T follicular helper cell (primary cell): ENCODE measurements at places on chromosomes 7 and 10.

DNA sequence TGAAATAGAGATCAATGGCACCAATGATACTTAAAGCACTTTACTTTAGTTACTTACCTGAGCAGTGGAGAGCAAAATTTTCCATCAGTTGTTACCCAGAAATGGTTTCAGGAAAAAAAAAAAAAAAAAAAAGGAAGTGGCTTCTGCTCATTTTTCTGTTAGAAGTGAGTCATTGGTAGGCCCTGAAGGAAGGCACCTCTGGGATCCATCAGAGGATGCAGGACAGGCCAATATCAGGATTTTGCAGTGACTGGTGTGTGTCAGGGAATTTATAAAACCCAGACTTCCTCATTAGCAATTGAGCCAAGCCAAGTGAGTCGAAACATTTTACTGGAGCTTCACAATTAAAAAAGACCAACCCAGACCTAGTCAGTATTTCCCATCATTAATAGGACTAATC lies 2.3 kb upstream of the SMIM30 start:
- no peak for DNase-seq

DNA sequence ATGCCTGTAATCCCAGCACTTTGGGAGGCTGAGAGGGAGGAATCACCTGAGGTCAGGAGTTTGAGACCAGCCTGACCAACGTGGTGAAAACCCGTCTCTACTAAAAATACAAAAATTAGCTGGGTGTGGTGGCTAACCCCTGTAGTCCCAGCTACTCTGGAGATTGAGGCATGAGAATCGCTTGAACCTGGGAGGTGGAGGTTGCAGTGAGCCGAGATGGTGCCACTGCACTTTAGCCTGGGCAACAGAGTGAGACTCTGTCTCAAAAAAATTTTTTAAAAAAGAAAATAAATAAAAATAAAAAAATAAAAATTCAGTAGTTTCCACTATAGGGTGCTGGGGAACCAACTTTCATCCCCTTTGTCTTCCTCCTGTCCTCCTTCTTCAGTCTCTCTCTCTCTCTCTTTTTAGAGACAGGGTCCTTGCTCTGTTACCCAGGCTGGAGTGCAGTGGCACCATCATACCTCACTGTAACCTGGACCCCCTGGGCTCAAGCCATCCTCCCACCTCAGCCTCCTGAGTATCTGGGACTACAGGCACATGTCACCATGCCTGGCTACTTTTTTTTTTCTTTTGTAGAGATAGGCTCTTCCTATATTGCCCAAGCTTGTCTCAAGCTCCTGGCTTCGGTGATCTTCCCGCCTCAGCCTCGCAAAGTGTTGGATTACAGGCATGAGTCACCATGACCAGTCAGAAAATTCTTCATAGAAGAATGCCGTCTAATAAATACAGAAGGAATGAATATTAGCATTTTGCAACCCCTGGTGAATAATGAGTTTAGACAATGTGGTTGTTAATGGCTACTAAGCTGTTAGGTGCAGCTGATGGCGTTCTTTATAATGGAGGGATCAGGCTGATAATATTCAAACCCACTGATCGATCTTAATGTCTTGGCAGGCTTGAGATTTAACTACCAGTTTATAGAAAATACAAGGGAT lies 20.6 kb downstream of the RBM20 start:
- no peak for DNase-seq

DNA sequence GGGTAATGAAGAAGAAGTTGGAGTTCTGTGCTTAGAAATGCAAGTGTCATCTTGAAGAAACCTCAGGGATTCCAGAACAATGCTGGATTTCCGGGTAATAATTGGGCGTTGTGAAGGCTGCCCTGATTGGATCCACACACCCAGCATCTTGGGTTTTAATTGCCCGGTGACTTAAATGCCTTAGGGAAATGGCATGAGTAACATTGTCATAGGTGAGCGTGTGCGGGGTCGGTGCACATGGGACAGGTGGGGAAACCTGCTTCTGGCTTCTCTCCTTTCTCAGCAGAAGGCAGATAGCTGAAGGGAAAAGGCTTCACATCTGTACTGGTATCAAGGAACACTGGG lies 15.2 kb upstream of the CAMK1D start:
- no peak for DNase-seq

DNA sequence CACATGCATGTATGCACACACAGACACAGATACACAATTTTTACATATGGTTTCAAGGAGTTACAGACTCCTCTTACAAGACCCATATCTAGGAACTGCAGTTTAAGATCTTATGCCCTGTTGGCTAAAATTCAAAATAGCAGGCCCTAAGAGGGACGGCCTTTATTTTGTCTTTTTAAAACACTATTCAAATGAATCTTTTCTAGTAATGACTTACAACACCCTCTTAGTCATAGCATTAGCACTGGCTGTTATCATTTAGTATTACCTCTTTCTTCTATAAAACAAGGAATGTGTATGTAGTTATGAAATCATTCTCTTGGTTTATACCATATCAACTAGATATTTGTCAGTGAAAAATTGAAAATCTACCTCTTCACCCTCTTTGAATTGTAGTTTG lies 15.3 kb downstream of the PAPSS2 start:
- no peak for DNase-seq

DNA sequence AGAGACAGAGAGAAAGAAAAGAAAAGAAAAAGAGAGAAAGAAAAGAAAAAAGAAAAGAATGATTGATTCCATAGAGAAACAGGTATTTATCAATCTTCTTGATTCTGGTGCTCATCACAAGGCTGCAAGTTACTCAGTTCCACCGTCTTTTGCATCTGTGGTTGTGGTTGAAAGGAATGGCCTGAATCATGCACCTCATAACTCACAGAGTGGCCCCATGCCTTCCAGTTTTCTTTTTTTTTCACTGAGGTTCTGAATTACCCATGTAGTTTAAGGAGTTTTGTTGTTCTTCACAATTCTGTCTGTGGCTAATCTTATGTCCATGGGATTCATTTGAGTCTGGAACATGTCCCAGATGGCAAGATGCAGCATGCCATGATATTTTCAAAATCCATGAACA lies 156.0 kb downstream of the ZNF33B start:
- DNase-seq: no peak

- no peak for DNase-seq
Observed at GRCh38 chr7:117492649-117493048, 12.8 kb downstream of the CFTR start.

DNA sequence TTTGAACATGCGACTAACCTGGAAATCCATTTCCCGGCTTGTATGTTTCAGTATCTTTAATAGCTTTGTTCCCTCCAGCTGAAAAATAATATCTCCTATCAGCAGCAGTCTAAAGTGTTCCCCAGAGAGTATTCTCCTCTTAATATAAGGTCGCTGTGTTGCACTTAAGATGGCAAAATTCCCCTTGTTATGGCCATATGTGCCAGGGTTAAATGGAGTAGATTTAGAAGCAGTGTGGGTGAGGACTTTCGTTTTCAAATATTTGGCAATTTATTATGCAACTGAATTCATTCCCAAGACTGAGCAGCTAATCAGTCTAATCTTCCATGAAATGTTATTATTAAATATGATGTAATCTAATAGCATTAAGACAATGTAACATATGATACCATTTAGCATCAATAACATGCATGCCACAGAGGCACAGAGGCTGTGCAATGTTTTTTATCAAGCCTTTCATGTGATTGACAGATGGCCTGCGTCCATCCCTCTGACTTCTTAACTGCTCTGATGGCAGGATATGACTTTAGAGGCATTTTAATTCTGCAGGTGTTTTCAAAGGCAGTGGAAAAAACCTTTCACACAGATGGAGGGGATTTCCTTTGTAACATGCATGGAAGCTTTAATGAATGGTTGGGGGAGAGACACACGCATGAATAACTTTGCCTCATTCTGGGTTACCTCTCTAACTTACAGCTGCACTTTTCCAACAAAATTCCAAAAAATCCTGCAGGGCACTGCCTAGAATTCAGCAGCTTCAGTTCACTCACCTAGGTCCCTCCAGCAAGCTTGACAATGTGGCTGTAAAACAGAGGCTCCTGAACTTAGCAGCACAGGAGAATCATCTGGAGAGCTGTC lies 55.1 kb upstream of the ZPBP start:
- DNase-seq: peak; percentile 29

- no peak for DNase-seq
Observed at GRCh38 chr10:77478962-77479359, 158.6 kb downstream of the KCNMA1 start.

GRCh38 chr7:25105911-25106310 lies 19.1 kb downstream of the CYCS start:
- DNase-seq: no peak

DNA sequence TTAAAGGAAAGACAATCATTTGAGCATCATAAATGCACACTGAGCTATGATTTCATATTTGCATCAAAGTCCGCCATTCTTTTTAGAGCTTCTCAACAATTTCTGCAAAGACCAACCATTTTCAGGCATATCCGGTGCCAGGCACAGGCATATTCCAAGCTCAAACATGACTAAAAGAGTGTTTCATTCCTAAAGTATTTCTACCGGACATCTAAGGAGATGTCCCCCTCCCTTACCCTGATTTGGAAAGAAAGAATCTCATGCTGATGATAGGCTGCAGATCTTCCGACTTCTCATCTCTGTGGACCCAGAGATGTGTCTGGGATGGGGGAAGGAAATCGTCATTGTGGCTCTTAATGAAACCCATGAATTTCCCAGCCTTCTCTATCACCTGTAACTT lies 600.5 kb upstream of the MGMT start:
- DNase-seq: no peak

- DNase-seq: no peak
Observed at GRCh38 chr10:71203716-71204115, 8.7 kb upstream of the UNC5B start.

DNA sequence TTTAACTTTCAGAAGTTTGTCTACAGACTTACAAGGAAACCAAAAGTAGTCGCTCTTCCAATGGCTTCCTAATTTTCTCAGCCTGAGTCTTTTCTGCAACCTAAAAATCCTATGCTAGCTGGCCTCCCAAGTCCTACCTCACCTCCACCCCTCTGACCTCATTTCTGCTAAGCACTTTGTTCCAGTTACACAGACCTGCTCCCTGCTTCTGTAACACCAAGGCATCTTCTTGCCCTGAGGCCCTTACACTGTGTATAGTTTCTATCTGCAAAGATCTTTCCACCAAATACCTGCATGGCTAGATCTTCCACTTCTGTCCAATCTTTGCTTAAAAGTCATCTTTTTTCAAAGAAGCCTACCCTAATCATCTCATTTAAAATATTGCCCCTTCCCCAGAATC lies 1.9 kb upstream of the SNX13 start:
- DNase-seq: no peak

DNA sequence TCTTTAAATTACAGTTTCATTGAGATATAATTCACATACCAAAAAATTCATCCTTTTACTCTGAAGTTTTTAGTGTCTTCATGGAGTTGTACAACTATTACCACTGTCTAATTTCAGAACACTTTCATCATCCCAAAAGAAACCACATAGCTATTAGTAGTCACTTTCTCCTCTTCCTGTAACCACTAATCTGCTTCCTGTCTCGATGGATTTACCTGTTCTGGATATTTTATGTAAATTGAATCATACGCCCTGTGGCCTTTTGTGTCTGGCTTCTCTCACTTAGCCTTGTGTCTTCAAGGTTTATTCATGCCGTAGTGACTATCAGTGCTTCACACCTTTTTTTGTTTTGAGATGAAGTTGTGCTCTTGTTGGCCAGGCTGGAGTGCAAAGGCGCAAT lies 135.5 kb downstream of the DOCK1 start:
- DNase-seq: no peak

GRCh38 chr10:112792487-112793201 lies 157.4 kb upstream of the TCF7L2 start:
- no peak for DNase-seq

DNA sequence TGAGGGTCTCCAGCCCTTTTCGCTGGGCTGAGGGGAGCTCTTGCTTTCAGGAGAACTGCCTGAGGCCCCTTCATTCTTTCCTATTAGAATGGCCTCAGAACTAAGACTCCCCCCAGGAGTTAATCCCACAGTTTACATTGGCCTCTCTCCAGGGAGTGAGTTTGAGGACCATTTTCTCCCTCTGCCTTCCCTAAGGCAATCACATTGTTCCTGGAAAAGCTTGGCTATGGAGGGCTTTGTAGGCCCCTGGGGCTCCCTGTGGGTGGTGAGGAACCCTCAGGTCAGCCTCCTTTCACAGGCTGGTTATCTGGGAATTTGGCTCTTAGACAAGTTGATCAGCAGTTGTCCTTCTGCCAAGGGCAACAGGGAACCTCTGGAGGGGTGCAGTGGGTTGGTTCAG lies 343.7 kb downstream of the RPS24 start:
- no peak for DNase-seq

- DNase-seq: no peak
Observed at GRCh38 chr10:624605-625332, 64.7 kb downstream of the DIP2C start.

GRCh38 chr10:70661623-70662361 lies 10.5 kb upstream of the ADAMTS14 start:
- DNase-seq: no peak

DNA sequence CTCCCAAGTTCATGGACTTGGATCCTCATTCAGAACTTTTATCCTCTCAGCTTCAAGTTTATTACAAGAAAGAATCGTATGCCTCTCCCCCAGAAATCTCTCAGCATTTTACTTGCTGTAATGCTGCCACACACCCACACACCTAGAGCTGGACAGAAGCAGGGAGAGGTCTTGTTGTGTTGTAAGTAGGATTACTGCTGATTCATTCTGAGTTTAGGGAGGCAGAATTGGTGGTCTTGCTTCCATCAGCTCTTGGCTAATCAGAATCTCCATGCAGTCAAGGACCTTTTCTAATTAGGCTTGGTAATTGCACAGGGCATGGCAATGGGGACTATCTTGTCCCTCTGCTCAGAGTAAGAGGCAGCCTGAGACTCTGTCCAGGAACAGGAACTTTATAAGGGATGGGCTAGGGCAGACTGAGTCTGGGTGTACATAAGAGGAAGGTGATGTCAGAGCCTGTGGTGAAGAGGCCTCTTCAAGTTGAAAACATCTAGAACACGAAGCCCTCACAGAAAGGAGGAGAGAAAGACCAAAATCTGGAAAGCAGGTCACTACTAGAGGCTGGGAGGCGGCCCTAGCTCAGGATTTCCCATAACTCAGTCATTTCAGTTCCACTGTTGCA lies 7.0 kb upstream of the PTPRE start:
- no peak for DNase-seq
